ENCODE measurements at places on chromosomes 1 and 21.

DNA sequence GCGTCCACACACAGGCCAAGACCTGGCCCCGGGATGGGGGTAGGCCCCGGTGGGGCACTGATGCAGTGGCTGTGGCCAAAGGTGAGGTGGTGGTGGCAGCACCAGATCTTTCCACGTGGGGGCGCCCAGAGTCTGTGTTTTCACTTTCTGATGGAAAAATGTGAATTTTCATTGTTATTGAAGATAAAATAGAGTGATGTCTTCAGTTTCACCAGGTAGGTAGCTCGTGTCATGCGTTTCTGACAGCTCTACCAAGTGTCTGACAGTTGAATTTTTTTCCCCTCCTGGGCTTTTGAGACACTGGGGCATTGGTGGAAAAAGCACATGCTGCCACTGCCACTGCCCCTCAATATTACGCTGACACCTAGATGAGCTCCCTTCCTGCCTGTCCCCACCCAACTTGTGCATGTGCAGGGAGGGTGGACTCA lies 40.0 kb upstream of the MAGOH start:
- no peak for DNase-seq

GRCh38 chr1:221239181-221239580 lies 359.9 kb downstream of the HLX start:
- no peak for DNase-seq

DNA sequence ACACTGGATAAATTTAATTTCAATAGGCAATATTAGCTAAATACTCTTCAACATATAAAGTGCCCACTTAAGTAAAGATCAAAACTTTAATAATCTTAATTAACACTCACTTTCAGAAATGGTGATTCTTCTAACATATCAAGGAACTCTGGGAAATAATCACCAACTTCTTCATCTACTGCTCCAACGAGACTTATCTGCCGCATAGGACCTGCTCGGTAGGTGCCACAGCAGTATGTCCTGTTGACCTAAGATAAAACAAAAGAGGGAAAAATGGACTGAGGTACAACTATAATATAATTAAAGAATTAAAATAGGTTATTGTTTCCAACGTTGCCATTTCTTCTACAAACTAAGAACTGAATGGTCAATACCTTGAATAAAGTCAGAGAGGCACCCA lies 18.3 kb upstream of the PHTF1 start:
- no peak for DNase-seq

- peak; percentile 37 for DNase-seq
Measured at GRCh38 chr1:153922076-153922971, 448 bp downstream of the GATAD2B start.

DNA sequence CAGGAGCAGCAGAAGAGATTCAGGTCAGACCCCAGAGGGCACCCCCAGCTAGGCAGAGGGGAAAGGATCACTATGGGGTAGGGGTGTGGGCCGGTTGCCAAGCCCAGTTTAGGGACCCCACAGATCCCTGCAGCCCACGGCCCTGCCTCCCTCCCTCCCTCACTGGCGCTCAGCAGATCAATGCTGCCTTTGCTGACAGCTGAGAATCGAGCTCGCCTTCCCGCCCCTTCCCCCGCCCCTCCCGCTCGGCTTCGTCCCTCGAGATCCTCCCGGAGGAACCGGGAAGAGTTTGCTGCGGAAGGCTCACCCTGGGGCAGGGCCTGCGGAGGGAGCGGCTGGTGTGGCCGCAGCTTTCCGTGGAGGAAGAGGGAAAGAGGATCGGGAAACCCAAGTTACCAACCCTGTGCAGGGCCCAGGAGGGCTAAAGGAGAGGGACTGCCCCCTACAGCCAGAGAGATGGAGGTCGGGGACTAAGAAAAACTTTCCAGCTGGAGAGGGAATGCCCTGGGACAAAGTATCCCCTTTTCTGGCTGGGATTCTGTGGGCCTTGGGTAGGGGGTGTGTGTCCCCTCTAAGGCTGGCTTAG lies 1.1 kb upstream of the KCNQ4 start:
- DNase-seq, result no peak

- DNase-seq, result no peak
Measured at GRCh38 chr1:116477429-116477828, 93.4 kb downstream of the CD58 start.

GRCh38 chr1:13597166-13597565 lies 13.5 kb downstream of the PDPN start:
- no peak for DNase-seq

- DNase-seq, result no peak
Measured at GRCh38 chr1:30191154-30191702, 532.2 kb downstream of the MATN1 start.

- DNase-seq, result no peak
Measured at GRCh38 chr1:213231795-213232231, 180.8 kb downstream of the RPS6KC1 start.

GRCh38 chr1:73635021-73635420 lies 563.0 kb downstream of the LRRIQ3 start:
- no peak for DNase-seq

GRCh38 chr1:167266965-167267364 lies 46.3 kb downstream of the POU2F1 start:
- DNase-seq, result no peak

DNA sequence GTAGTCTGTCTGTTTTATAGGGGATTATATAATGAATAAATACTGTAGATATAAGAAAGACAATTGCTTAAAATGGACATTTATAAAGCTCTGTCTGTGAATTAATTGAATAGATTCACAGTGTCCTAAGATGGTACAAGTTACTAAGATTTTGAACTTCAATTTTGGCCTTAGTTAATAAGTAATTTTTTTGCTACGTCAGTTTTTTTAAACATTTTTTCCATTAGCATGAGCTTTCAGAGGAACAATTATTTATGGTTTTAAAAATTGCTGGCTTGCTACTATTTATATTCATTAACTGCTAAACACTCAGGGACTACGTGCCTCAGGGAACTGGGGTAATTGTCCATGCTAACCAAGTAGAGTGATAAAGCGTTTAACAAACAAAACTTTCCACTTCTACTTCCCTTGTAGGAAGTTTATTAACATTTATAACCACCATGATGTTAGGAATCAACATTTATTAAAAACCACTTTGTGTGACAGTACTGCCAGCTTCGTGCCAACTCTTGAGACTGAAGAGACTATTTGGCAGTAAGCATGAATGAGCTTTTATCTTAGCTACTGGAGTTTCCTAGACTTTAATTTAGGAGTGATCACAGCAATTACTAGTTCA lies 65.4 kb upstream of the PTGS2 start:
- no peak for DNase-seq

DNA sequence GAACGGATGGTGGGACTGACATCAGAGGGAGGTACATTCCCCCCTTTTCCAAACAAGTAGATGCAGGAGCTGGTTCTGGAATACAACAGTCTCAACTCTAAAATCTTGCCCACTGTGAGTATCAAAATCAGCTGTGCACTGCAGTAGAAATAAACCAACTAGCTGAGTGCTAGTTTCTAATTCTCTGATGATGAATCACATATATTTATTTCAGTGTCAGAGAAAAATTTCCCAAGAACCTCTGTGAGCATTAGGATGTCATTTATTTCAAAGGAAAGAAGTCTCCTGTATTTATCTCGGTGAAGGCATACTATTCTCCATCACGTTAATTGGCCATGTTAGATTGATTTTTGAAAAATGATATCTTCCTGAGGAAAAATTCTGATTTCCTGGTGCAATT lies 67.1 kb downstream of the LHX9 start:
- DNase-seq, result no peak

DNA sequence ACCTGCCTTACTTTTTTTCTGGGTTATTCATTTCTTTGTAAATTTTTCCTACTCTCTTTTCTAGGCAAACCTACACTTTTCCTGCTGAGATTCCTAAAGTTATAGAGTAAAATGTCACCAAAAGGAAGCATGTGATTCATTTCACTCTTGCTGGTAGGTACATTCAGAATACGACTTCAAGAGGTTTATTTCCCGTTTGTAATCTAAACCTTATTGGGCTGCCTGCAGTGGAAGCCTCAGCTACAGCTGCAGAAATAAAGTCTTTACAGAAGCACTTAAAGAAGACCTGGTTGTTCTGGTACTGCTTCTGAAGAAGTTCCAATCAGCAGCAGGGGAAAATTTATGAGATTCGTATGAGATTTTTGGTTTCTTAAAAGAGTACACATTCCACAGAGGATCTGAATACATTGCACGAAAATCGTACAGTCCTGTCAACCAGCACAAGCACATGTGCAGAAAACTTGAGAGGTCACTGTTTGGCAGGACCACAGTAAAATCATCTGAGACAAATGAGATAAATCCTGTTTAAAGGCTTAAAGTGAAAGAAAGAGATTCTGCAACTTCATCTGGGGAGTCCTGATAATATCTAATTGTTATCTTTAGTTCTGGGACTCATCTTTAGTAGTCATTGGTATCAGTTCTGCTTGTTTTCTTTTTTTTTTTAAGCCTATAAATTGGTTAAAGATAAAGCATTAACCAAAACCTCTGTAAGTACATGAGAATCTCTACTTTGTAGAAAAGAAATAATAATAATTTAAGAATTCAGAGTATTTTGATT lies 109.9 kb upstream of the ADGRL2 start:
- DNase-seq, result no peak

DNA sequence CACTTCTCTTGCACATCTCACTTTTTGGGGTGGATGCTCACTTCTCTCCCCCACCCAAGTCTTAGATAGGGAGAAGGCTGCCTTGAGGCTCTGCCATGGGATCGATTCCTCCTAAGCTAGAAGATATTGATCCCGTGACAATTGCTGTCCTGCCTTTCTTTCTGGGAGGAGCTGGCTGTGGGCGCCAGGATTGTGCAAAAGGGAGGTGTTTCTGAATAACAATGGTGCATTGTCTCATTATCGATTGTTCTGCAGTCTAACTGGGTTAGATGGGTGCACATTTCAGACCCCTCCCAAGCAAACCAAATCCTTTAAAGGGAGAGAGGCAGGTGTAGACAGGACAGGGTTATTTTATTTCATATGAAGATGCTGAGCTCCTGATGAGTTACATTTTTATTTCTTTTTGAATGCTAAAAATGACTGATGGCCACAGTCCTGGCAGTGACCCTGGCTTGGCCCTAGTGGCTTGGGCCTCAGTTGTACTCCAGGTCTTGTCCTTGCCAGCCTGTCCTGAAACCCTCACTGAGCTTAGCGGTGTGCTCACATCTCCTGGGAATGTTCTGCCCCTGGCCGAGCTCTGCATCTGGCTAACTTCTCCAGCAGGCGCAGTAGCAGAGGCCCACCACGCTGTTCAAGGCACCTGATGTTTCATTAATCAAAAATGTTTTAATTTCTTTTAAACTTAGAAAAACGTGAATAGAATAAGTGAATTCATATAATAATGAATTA lies 99.0 kb upstream of the KAZN start:
- DNase-seq, result no peak

DNA sequence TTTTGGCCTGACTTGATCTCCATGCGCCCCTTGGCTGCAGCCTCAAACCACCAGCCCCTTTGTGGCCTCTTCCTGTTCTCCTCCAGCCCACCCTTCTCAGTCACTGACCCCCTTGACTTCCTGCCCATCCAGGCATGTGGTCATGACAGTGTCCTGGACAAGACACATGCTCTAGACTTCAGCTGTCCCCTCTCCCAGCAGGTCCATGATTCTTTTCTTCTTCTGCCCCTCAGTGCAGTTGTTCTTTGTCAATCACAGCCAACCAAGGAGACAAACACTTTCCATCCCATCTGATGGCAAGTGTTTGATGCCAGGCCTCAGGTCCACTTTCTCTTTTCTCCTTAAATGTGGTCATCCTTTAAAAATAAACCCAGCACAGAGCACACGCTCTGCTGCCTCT lies 49.7 kb downstream of the SYT6 start:
- no peak for DNase-seq

GRCh38 chr1:247679639-247680038 lies at the start of gene OR13G1:
TSS of gene OR13G1 (minus strand) at chr1:247679739. CDS start at chr1:247673041, 6,698 bp downstream.
- DNase-seq, result no peak

DNA sequence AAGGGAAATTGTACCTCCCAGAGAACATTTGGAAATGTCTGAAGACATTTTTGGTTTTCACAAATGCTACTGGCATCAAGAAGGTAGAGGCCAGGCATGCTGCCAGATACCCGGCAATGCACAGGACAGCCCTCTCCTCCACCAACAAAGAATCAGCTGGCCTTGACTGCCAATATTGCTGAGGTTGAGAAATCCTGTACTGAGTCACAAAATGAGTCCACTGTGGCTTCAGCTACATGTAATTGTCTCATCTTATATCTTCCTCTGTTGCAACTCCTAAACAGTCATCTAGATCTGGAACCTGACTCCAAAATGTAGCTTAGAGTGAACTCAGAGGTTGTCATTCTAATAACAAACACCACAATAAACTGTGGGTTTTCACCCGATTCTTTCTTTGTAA lies 327.5 kb upstream of the POGK start:
- DNase-seq, result no peak

GRCh38 chr1:114466334-114467014 lies 44.5 kb downstream of the TRIM33 start:
- DNase-seq, result no peak

DNA sequence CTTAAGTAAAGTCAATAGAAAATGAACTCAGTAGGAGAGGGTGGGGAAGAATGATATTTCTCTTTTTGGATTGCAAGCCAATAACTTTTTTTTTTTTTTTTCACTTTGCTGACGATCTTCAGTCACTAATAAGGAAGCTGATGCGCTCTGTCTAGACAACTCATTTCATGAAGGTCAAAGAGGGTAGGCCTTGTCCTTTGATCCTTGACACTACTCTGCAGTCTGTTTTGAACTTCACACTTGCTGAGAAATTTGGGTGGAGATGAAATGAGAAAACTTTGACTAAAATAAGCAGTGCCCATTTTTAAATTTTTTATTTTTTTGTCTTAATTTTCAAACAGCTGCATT lies 20.9 kb upstream of the PLXNA2 start:
- no peak for DNase-seq

DNA sequence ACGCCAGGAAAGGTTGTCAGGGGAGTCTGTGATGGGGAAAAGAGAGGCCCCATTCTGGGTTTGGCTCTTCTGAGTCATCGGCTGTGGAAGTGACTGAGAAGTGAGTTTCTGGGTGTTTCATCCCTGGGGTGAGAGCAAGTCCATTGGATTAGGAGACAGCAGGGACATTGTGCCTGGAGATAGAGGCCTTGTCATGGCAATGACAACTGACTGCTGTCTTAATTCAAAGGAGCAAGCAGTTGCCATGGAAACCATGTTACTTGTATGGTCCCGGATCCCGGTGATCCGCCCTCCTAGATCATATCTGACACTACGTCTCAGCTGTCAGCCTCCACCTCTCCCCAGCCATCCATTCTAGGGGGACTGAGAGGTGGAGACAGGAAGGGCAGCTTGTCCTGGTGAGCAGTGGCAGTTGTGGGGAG lies 34.4 kb downstream of the KIAA0040 start:
- no peak for DNase-seq

- no peak for DNase-seq
Measured at GRCh38 chr1:230504310-230504709, 78.2 kb upstream of the PGBD5 start.

GRCh38 chr1:24105368-24106160 lies 6.4 kb downstream of the MYOM3 start:
- DNase-seq, result no peak

GRCh38 chr21:35859677-35860076 lies 200.6 kb downstream of the SETD4 start:
- no peak for DNase-seq

GRCh38 chr1:182163821-182164223 lies 102.3 kb upstream of the ZNF648 start:
- peak; percentile 57 for DNase-seq

GRCh38 chr21:44019568-44019958 lies 7.5 kb downstream of the TRAPPC10 start:
- no peak for DNase-seq
